Kidney tubule cell (primary cell): ENCODE measurements at places on chromosomes 12 and 14.

- DNase-seq = no peak
Observed at GRCh38 chr14:33901426-33902155, 49.3 kb downstream of the EGLN3 start.

DNA sequence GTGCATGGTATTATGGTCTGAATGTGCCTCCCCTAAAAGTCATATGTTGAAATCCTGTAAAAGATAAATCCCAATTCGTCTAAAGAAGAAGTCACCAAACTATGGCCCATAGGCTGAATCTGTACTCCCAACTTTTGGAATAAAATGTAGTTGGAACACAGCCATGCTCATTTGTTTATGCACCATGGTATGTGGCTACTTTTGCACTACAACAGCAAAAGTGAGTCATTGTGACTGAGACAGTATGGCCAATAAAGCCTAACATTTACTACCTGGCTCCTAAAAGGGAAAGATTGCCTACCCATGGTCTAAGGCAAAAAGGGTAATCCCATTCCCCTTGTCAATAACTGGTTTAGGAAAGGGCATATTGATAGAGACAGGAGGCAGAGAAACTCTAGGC is 101.8 kb downstream of the LRIG3 start:
- DNase-seq = no peak

- peak; percentile 86 for DNase-seq
Observed at GRCh38 chr12:79439175-79439825, 251.5 kb downstream of the PAWR start.

- no peak for DNase-seq
Observed at GRCh38 chr14:72743626-72744025, 150.3 kb downstream of the DPF3 start.

DNA sequence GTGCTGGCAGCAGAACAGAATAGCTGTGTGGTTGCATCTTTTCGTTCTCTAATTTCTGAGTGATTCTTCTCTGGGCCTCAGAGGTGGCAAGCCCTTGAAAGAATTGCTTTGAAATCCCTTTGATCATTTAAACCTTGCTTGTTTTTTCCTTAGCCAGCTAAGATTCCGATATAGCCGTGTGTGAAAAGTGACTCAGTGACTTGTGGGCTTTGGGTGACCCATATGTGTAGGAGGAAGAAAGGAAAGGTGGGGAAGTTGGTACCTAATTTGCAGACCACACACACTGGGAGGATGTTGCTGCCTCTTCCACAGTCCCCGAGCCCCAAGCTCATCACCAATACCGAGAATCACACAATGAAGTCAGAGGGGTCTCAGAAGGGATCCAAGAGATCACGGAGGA is 18.8 kb downstream of the SLC24A4 start:
- no peak for DNase-seq

DNA sequence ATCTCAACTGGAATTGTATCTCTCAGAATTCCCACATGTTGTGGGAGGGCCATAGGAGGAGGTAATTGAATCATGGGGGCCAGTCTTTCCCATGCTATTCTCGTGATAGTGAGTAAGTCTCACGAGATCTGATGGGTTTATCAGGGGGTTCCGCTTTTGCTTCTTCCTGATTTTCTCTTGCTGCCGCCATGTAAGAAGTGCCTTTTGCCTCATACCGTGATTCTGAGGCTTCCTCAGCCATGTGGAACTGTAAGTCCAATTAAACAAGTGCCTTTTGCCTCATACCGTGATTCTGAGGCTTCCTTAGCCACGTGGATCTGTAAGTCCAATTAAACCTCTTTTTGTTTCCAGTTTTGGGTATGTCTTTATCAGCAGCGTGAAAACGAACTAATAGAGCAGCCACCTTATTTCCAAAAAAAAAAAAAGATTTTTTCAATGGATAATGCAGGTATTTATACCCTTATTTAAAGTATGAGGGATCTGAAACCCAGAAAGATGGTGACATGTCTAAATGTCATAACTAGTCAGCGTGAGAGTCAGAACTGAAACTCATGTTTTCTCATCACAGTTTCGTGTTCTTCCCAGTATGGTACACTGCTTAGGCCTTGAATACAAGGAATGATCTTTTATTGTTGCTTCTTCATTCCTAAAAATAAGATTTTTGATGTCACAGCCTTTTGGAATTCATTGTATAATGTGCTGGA is 89.6 kb downstream of the ERC1 start:
- DNase-seq = no peak
